ENCODE measurements at places on chromosomes 12 and 14.

DNA sequence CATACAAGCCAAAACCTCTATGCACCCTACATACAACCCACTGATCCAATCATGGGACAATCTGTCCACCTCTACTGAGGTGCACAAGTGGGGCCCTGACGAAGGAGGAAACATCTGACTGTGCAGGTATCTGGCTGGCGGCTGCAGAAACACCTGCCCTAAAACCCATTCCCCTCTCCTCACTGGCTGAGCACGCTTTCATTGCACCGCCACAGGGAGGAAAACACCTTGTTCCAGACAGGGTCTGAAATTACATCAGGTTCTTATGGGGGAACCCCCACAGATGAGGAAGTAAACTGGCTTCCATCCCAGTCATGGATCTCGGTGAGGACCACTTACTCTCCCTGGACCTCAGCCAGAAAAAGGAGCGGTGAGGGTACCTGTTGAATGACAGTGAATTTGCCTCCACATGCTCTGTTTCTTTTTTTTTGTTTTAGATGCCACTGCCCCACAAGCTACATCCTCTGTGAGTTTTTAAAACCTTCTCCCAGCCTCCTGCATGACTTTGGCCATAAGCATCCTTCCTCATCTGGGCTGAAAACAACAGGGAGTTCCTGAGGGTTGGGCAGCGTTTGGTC lies 23.8 kb upstream of the DGLUCY start:
- DNase-seq, result no peak

GRCh38 chr14:55450987-55451386 lies 10.6 kb upstream of the TBPL2 start:
- no peak for DNase-seq

- no peak for DNase-seq
These were observed 7.0 kb downstream of the CSRNP2 start for GRCh38 chr12:51076236-51076930.

- DNase-seq, result no peak
These were observed 160.3 kb downstream of the PIWIL1 start for GRCh38 chr12:130497991-130498390.

DNA sequence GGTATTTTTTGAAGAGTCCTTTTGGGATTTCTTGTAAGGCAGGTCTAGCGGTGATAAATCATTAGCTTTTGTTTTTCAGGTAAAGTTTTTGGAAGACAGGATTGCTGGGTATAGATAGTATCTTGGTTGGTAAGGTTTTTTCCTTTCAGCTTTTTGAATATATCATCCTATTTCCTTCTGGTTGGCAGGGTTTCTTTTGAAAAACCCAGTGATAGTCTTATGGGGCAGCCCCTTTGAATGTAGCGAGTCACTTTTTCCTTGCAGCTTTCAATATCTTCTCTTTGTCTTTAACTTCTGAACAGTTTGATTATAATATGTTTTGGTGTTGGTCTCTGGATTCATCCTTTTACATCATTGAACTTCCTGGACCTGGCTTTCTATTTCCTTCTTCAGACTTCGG lies 20.2 kb downstream of the TMX1 start:
- DNase-seq, result no peak

DNA sequence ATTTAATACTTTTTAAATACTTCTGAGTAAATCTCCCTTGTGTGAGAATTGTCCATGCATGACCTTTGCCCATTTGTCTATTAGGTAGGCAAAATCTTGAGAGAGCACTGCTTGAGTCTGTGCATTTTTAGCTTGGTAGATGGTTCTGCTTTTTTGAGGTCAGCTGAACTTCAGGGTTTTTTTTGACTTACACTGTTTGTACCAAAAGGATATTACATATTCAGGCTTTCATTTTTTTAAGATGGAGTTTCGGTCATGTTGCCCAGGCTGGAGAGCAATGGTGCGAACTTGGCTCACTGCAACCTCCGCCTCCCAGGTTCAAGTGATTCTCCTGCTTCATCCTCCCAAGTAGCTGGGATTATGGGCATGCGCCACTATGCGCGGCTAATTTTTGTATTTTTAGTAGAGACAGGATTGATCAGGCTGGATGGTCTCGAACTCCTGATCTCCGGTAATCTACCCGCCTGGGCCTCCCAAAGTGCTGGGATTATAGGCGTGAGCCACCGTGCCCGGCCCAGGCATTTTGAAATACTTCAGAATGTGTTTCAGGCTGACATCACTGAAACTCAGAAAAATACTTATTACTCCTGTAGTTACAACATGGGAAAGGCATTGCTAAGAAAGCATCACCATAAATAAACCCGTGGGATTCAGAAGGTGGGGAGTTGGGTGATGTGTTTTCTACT lies 11.1 kb downstream of the RASSF3 start:
- no peak for DNase-seq

- DNase-seq, result no peak
These were observed 65.8 kb upstream of the DACT1 start for GRCh38 chr14:58571769-58572472.

DNA sequence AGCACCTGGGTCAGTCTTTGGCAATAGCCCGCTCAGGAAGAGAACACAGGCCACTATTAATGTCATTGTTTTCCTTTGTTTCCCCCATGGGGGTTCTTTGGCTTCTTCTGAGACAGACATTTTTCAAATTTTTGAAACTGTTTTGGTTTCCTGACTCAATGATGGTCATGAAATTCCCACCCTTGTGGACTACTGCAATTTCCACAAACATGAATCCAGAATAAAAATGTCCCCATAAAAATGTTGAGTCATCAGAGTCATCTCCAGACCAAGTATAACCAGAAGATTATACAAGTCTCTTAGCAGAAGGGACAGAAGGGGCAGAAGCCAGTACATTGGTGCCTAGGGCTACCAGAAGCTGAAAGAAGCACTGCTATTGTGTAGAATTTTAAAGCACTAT lies 29.1 kb downstream of the SLCO1A2 start:
- DNase-seq, result no peak

GRCh38 chr14:61469781-61470180 lies 148.4 kb downstream of the PRKCH start:
- DNase-seq, result no peak

GRCh38 chr12:104358353-104359003 lies 54.9 kb downstream of the EID3 start:
- DNase-seq, result no peak

DNA sequence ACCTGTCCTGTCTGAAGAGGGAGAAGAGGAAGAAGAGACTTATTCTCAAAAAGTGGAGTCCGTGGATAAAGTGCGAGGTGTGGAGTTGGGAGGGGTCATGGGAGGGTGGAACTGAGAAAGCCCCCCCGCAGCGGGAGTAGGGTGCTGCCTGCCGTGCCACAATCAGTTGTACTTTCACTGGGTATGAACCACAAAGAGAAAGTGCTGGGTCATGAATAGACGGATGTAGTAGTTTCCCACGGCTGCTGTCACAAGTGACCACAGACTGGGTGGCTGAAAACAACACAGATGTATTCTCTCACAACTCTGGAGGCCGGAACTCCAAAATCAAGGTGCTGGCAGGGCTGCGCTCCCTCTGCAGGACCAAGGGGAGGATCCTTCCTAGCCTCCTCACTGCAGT lies 5.5 kb downstream of the DNAH10 start:
- DNase-seq, result no peak

DNA sequence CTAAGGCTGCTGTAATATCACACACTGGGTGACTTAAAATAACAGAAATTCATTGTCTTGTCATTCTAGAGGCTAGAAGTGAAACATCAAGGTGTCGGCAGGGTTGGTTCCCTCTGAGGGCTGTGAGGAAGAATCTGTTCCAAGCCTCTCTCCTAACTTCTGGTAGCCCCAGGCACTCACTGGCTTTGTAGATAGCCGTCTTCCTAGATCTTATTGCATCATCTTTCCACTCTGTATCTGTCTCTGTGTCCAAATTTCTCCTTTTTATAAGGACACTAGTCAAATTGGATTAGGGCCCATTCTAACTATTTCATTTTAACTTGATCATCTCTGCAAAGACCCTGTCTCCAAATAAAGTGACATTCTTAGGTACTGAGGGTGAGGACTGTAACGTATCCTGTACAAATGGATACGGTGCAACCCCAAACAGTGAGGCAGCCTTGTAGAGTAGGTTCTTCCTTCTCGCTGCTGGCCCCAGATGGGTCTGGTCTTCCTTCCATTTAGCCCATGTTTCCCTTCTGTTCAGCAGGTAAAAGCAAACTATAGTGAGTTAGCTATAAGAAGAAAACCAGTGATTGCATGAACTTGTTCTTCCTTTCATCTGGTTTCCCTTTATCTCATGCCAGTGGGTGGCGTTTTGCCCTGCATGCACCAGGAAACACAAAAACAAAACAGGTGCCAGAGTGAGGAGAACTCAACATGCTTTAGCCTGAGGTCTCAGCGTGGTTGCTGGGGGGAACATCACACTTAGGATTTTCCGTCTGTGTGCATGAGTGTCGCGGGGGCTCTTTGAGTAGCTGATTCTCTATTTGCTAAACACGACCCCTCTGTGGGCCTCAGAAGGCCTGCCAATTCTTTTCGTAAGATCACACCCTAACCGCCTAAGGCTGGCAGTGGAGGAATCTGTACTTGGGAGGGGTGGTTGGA lies 19.5 kb downstream of the TTC9 start:
- no peak for DNase-seq

GRCh38 chr14:20857630-20858261 lies 33.4 kb upstream of the RNASE3 start:
- peak; percentile 58 for DNase-seq

GRCh38 chr12:107522692-107523477 lies 162.7 kb upstream of the PWP1 start:
- no peak for DNase-seq

DNA sequence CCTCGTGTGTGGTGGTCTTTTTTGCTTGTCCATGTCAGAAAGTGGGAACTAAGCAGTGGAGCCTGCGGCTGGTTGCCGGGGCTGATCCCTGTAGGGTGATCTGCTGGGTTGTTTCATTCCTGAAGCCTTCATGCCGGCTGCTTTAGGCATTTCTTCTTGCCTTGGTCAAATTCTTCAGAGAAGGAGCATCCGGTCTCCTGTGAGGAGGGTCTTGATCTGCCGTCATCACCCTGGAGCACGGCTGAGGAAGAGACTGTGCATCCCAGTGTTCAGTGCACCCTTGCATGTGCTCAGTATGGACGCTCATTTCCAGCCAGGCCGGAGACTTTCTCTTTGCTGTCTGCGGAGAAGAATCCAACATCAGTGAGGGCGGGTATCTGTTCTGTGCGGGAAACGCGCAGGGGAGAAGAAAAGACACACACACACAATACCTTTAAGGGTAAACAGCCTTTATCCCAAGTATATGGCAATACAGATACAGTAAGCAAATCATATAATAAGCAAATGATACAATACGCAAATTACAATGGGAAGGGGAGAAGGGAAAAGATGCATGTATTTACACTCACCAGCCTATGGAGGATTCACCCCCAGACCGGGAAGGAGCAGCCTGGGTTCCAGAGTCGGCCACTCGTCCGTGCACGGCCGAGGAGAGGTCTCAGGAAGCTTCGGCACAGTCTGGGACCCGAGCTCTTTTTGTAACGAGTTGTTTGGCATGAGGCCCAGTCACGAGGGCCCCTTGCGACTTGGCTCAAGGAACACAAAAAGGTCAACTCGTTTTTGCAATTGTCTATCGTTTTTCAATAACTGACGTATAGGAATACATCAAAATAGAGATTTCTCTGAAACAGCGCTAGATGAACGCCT lies 1366.8 kb upstream of the TMEM132C start:
- no peak for DNase-seq

- DNase-seq, result no peak
These were observed 104.0 kb upstream of the EIF5 start for GRCh38 chr14:103230021-103230420.

GRCh38 chr12:131197490-131197889 lies 243.8 kb downstream of the ADGRD1 start:
- no peak for DNase-seq

GRCh38 chr14:34496679-34497513 lies 34.9 kb upstream of the SPTSSA start:
- DNase-seq, result peak; percentile 48

DNA sequence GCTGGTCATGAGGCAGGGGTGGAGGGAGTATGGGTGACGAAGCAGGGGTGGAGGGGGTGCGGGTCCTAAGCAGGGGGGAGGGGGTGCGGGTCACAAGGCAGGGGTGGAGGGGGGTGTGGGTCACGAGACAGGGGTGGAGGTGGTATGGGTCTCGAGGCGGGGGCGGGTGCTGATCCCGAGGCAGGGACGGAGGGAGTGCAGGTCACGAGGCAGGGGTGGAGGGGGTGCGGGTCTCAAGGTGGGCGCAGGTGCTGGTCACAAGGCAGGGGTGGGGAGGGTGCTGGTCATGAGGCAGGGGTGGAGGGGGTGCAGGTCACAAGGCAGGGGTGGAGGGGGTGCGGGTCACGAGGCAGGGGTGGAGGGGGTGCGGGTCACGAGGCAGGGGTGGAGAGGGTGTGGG lies 56.5 kb downstream of the ITPK1 start:
- no peak for DNase-seq

DNA sequence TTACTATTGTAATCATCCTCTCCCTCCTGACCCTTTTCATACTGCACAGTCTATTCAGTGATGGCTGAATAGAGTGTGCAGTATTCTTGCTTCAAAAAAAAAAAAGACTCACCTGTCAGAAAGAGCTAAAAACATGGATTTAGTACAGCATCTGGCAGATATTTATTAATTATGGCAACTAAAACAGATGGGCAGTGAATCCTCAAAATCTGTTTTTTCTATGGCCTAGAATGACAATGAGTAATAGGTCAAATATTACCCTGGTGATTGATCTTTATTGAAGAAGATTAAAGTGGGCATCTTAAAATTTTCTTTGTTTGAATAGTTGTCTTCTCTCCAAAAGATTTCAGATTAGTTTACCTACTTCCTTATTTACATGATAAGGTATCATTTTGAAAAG lies 543.6 kb downstream of the FOXG1 start:
- no peak for DNase-seq

DNA sequence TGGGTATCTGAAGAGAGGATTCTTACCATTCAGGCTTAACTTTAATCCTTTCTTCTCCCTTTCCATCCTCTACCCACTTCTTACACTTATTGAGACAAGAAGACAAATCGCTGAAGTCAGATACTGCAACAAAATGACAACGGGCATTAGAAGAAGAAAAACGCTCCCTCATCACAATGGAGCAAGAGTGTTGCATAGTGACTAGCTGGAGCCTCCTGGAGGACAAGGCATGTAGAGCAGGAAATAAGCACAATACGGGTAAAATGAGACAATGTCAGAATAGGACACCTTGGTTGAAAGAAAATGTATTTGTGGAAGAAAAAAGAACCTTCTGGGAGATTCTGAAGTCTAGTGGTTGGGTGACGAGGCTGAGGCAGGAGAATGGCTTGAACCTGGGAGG lies 501.0 kb downstream of the RERGL start:
- no peak for DNase-seq

- no peak for DNase-seq
These were observed 81.2 kb downstream of the SCAF11 start for GRCh38 chr12:45909041-45909713.

- no peak for DNase-seq
These were observed 64.3 kb downstream of the COCH start for GRCh38 chr14:30938617-30939016.

DNA sequence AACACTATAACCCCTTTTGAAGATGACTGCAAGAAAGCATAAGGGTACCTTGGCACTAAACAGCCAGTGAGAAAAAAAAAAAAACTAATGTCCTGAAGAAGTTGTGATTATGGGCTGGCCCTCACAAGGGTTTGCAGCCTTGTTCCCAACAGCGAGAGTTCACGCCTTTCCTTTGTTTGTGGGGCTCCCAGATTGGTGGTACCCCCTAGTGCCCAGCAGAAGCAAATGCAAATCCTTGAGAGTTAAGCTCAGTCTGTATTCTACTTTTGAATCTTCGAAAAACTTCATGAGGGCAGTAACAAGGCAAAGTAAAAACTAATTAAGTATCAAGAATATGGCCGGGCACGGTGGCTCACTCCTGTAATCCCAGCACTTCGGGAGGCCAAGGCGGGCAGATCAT lies 238.9 kb upstream of the LMO3 start:
- DNase-seq, result no peak

- no peak for DNase-seq
These were observed 24.3 kb downstream of the ZFC3H1 start for GRCh38 chr12:71639341-71639760.
